ENCODE measurements at places on chromosomes 11 and 22.

GRCh38 chr22:48751539-48752437 is 1075.9 kb downstream of the BRD1 start:
- no peak for DNase-seq

DNA sequence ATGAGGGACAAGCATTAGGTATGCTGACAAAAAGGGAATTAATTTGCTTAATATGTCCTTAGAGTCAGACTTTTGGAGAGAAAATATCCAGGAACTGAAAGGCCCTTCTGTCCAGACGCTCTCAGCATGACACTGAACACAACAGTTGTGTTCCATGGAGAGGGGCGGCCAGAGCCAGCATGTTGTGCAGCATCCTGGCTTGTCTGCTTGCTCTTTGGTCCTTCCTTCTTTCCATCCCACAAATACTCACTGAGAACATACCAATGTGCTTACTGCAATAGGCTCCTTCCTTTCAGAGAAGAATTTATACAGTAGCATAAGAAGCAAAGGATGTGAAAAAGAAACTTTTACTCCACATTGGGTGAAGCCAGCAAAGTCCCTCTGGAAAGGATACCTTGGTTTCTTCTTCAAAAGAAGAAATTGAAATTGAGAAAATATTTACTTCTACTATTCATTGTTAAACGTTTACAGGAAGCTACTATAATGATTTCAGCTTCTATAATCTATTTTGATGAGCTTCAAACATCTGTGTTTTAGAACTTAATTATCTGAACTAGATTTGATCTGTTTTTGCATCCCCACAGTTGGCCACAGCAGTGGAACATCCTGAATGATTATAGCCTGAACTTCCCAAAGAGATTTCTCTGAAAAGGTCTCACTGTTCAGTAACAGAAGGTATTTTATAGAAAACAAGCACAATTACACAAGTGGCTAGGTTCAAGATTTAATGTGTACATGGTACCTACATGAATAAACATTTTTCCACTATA is 304.1 kb upstream of the PITPNB start:
- DNase-seq: no peak

DNA sequence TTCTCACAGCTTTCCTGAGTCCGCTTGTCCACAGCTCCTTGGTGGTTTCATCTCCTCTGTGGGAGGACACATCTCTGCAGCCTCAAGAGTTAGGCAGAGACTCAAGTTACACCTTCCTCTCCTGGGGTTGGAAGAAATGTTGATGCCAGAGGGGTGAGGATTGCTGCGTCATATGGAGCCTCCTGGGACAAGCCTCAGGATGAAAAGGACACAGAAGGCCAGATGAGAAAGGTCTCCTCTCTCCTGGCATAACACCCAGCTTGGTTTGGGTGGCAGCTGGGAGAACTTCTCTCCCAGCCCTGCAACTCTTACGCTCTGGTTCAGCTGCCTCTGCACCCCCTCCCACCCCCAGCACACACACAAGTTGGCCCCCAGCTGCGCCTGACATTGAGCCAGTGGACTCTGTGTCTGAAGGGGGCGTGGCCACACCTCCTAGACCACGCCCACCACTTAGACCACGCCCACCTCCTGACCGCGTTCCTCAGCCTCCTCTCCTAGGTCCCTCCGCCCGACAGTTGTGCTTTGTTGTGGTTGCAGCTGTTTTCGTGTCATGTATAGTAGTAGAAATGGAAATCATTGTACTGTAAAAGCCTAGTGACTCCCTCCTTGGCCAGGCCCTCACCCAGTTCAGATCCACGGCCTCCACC is 11.7 kb downstream of the RASD2 start:
- DNase-seq: peak; percentile 60

GRCh38 chr11:128161994-128162393 is 425.4 kb downstream of the ETS1 start:
- DNase-seq: no peak

GRCh38 chr11:7512525-7513233 is 1.1 kb upstream of the PPFIBP2 start:
- DNase-seq: no peak

- no peak for DNase-seq
Measured at GRCh38 chr11:45252134-45252856, 33.8 kb downstream of the SYT13 start.

- no peak for DNase-seq
Measured at GRCh38 chr11:120182790-120183491, 27.9 kb upstream of the OAF start.

- DNase-seq: no peak
Measured at GRCh38 chr11:44577231-44577830, 11.9 kb downstream of the CD82 start.

DNA sequence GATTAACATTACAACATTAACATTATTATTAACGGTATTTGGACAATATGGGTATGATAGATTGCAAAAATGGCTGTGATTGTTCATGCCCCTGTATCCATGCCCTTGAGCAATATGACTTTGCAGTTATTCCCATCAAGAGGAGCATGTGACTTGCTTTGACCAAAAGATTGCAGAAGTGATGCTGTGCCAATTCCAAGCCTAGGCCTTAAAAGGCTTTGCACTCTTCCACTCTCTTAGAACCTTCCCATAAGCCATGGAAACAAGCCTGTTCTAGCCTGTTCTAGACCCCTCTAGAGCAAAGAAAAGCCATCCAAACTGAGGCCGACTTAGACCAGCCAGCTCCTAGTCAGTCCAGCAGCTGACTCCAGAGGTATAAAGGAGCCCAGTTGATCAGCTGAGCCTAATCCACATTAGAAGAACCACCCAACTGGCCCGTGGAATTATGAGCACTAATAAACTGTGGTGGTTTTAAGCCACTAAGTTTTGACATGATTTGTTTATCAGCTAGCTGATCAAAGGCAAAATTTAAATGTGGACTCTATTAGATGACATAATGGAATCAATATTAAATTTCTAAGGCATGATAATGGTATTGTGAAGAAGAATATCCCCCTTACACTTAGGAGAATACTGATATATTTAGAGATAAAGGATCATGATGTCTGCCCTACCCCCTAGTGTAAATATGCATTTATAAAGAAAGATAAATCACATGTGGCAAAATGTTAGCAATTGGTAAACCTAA is 28.6 kb downstream of the RAB30 start:
- DNase-seq: no peak

- no peak for DNase-seq
Measured at GRCh38 chr11:8584511-8584910, 9.5 kb downstream of the STK33 start.

DNA sequence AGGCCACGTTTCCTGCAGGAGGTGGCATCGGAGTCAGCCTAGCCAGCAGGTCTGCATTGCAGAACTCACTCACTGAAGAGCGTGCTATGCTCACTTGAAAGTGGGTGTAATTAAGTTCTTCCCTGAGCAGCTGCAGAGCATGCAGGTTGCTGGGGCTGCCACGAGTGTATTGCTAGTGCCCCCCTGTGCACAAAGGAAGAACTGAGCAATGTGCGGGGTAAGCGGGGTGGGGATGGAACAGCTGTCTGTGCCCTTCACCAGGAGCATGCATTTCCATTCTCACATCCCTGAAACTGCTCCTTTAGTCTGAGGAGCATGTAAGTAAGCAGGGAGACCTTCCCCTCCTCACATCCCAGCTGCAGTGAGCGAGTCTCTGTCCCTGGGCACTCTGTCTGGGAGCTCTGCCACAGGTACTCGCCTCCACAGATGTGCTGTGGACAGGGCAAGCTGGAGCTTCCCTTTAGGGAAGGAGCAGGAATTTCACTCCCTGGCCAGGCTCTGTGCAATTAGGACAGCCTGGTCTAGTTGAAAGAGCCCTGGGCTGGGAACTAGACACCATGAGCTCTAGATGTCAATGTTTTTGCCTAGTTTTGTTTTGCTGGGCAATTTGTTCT is 1031.8 kb downstream of the NTM start:
- DNase-seq: no peak

GRCh38 chr11:44470854-44471253 is 94.6 kb upstream of the CD82 start:
- no peak for DNase-seq
